D341Med (cell line): ENCODE measurements at places on chromosomes 12 and 14.

DNA sequence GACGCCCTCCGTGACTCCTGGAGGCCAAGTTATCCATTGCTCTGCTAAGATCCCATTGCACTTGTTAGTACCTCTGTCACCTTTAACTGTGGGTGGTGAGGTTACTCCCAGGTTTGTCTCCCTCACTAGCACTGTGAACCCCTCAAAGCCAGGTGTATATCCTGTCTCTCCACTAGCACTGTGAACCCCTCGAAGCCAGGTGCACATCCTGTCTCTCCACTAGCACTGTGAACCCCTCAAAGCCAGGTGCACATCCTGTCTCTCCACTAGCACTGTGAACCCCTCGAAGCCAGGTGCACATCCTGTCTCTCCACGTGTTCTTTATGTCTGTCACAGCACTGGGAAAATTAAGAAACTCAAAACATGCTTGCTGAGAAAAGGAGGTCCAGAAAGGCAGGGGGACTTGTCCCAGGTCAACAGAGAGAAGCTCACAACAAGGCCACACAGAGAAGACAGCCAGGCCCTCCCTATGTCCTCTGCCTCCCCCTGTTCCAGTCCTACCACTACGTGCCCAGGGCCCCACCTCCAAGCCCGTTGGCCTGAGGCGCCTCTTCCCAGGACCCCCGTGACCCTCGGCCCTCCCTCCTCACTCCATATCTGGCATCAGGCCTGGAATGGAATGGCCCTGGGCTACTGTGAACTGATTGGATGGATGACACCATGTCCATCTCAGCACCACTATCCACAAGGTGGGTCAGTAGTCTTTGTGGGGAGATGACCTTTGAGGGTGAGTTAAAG lies 26.4 kb upstream of the FKBP4 start:
- DNase-seq, result no peak

- no peak for DNase-seq
These were observed 180.9 kb downstream of the EXOC5 start for GRCh38 chr14:57087841-57088240.

- no peak for DNase-seq
These were observed 11.4 kb downstream of the PLEKHG6 start for GRCh38 chr12:6321905-6322304.

DNA sequence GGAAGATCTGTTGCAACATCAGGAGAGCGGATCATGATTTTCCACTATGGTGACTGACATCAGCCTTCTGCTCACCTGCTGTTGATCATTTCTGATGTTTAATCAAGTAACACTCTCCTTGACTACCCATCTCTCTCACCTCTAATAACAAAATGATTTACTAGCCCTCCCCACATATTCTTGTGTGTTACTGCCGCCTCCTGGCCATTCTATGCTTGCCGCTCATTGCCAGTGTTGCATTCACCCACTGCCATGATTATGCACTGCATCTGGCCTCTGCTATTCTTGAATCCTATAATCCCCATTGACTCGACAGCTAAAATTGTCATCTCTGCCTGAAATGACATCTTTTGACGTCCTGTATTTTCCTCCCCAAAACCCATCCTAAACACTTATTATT lies 113.8 kb downstream of the RERGL start:
- DNase-seq, result peak; percentile 28

DNA sequence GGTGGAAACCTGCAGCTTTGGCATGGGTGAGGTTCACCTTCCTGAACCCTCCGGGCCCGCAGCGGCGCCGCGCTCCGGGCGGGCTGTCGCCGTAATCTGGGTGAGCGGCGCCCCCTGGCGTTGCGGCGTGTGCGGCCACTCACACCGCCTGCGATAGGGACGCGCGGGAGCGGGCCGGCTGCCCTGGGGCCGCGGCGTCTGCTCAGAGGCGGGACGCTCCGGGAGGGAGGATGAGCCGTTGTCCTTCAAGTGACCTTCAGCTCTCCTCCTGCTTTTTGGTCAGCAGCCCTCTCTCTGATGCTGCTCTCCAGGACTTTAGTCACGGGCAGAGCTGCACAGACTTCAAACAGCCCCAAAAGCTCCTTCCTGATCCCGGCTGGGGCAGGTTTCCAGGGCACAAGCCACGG lies 211.7 kb upstream of the FKBP4 start:
- peak; percentile 95 for DNase-seq

DNA sequence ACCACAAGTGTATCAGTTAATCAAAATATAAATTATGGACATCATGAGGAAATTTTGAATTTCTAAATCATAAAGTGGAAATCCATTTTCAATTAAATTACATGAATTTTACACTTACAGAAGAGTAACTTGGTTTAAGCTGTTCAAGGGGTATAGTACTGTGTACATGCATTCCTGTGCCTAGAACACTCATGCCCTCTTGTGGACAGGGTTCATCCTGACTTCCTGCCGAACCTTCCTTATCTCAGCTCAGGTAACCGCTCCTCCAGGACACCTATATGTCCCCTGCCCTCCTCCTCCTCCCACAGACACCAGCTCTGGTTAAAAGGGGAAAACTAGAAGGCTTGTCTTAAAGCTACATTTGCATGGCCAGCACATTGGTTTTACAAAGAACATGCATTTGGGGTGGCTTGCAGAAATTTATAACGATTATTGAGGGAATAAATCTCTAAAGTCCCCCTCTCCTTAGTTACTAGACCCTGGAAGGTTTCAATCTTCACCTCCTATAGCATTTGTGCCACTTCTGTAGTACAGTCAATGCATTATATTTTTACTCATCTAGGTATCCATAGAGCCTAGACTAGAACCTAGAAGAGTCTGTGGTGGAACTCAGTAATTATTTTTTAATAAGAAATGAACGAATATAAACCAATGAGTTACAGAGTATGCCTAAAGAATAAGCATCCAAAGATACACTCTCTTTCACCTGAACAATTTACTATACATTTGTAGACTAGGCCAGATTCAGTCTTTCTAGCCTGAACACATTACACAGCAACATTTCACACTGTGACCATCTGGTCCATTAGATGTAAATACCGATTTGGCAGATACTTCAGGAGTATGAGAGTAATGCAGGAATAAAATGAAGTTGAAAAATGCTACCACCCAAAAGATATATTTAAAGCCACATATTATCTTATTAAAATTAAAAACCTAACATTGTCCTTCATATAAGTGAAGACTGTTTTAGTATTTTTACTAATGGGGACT lies 345.6 kb downstream of the PAWR start:
- peak; percentile 68 for DNase-seq

- DNase-seq, result no peak
These were observed 154.2 kb upstream of the PRMT8 start for GRCh38 chr12:3336606-3337311.

GRCh38 chr12:111451649-111452129 lies 46.0 kb downstream of the SH2B3 start:
- DNase-seq, result no peak

GRCh38 chr14:76993752-76994151 lies 34.8 kb downstream of the IRF2BPL start:
- no peak for DNase-seq

DNA sequence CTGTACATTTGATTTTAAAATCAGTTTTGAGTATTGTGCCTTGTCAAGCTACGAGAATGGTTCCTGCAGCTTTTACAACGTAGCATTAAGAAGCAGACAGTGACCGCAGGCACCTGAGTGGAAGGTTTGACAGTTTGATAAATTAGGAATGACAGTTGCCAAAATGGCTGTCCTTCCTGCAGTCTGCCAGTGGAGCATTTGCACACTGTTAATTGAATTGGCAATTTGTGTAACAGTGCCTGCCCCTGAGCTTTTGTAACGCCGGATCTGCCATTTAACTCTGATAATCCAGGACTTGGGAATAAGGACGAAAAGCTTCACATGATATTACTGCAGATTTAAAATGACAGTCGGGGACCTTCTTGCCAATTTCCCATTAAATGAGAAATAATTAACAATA lies 385.3 kb downstream of the NPAS3 start:
- no peak for DNase-seq

GRCh38 chr14:100398044-100398443 lies 74.9 kb downstream of the SLC25A47 start:
- DNase-seq, result no peak
